GM23248 (cell line): ENCODE measurements at places on chromosomes 5 and 9.

GRCh38 chr9:125878164-125878631, 131.0 kb downstream of the PBX3 start:
- DNase-seq: peak; percentile 33

- DNase-seq: peak; percentile 89
Observed at GRCh38 chr5:126351153-126351552, 72.1 kb upstream of the GRAMD2B start.

DNA sequence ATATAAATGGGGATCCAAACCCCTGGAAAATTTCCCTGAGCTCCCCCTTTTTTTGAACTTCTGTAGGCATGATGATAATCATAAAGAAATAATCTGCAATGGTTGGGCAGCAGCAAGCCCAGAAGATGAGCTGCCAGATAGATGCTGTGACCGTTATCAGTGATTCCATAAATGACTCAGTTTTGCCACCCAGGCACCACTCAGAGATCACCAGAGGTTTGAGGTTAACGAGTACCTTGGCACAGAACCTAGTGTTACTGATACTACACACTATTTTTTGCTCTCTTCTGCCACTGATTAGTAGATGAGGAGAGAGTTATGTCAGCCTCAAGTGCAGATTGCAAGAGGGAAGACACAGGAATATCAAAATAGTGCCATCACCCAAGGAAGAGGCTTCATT, 199.3 kb upstream of the PTGER4 start:
- DNase-seq: no peak

GRCh38 chr9:4936823-4937222, 48.2 kb upstream of the JAK2 start:
- no peak for DNase-seq

- DNase-seq: no peak
Observed at GRCh38 chr9:96057155-96057554, 181.7 kb downstream of the ERCC6L2 start.

- DNase-seq: no peak
Observed at GRCh38 chr5:118990582-118990981, 2.2 kb upstream of the DTWD2 start.

DNA sequence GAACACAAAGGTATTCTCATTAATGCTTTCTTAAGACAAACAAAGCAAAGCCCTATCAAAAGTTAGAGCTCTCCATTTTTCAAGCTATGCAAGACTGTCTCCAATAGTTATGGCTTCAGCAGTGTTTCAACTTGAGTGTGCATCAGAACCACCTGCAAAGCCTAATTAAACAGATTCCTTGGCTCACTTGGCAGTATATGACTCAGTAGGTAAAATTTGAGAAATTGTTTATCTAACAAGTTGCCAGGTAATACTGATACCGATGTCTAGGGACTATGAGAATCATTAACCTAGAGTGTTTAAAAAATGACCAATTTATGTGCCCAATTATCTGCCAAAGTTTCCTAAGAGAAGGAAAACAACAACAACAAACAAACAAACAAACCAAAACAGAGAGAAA, 60.3 kb upstream of the PARP8 start:
- no peak for DNase-seq

- peak; percentile 78 for DNase-seq
Observed at GRCh38 chr9:71910650-71911060, 338 bp downstream of the ABHD17B start.

DNA sequence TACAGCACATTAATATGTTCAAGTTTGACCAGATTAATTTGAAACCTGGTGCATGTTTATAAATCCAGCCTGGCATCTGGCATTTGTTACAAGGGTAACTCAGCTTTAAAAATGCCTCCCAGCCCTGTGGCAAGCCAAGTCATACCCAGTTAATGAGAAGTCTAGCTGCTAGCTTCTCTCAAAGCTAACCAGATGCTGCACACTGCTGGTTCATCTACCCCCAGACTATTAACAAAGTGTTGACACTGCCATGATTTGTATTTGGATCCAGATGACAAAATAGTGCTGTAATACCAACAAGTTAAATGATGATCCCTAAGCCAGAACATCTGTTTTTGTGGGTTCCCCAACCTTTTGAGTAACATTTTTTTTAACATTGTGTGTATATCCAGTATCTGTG, 573.7 kb upstream of the DAB2 start:
- DNase-seq: peak; percentile 1

- peak; percentile 51 for DNase-seq
Observed at GRCh38 chr5:76831110-76831452, 12.3 kb downstream of the F2RL1 start.

DNA sequence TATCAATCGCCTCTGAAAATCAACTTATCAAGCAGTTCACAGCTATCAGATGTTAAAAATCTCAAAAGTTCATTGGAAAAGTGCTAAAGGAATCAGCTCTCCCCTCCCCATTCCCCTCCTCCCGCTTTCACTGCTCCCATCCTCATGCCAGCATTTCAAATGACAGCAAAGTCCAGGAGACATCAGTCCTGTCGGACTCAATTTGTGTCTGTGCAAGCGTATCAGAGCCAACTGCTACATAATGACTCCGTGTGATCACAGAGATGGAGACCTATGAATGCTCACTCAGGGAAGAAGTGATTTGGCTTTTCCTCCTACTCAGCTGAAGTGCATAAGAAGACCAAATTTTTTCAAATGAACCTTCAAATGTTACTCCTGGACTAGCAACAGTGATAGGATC, 937.2 kb upstream of the DMAC1 start:
- no peak for DNase-seq

GRCh38 chr5:72372923-72373322, 52.8 kb downstream of the PTCD2 start:
- DNase-seq: no peak

DNA sequence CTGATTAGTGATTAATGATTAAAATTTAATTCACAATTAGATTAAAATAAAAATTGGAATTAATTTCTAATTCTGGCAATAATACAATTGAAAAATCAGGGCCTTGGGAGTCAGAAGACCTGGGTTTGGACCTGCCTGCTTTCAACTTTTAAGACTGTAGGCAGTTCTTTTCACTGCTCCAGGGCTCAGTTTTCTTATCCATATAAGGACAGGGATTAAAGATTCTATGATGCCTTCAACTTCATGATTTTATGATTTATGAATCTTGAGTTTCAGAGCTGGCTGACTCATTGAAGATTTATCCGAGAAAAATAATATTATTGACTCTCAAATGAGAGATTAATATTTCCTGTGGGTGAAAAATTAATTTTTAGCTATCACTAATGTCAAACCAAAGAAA, 208.6 kb upstream of the ANKH start:
- DNase-seq: no peak

DNA sequence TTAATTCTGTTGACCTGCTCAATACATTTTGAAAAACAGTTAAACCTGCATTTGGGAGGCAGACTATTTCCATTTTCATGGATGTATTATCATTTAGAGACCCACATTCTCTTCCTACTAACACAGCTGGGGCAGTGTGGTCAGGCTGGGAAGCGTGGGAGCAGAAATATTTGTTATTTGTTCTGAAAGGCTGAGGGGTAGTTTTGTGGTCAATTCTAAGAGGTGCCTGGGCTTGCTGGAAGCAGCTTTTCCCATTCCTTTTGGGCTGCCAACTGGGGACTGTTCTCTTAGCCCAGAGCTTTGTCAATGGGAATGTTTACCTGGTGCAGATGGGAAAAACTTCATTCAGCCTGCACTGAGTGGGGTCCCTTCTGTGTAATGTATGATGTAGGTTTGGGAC, 171.4 kb upstream of the DAP start:
- DNase-seq: no peak

- no peak for DNase-seq
Observed at GRCh38 chr5:66362046-66362445, 217.9 kb downstream of the SREK1 start.
